ENCODE measurements at places on chromosomes 7 and 10. TPM values are rescaled to one million over a fixed set of nuclear protein-coding genes. Genes with fewer than 3 reads are reported as not detected.

GRCh38 chr7:91151916-91152315 is 112.3 kb upstream of the FZD1 start:
- no peak for DNase-seq

The PLAU gene
- 970 TPM for total RNA-seq

DNA sequence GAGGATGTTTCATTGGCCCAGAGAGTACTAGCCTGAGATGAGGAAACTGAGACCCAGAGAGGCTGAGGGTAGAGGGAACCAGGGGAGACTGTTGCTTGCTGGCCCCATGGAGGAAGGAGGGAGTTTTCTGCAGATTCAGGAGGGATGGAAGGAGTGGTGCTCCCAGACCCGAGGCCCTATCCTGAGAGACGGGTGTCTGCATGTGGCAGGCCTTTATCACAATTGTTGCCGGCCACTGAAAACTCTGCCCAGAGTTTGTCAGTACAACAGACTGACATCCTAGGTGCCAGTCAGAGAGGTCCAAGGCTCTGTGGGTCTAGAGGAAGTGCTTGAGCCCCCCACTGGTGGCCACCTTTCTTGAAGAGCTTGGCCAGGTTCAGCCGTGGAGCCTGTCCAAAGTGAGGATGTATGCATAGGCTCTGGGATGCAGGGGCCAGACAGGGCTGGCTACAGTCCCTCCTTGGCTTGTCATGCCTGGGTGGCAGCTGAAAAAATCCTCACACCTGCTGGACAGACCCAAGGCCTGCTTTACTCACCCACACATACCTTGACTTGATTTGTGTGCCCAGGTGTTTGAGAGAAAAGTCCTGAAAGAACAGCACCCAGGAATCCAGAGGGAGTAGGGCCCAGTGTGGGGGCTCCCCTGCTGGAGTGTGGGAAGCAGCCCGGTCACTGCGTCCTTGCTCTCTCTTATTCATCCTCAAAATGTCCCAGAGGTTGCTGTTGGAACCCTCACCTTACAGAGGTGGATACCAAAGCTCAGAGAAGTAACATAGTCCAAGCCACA is 65.2 kb downstream of the CLRN3 start:
- DNase-seq, result no peak

DNA sequence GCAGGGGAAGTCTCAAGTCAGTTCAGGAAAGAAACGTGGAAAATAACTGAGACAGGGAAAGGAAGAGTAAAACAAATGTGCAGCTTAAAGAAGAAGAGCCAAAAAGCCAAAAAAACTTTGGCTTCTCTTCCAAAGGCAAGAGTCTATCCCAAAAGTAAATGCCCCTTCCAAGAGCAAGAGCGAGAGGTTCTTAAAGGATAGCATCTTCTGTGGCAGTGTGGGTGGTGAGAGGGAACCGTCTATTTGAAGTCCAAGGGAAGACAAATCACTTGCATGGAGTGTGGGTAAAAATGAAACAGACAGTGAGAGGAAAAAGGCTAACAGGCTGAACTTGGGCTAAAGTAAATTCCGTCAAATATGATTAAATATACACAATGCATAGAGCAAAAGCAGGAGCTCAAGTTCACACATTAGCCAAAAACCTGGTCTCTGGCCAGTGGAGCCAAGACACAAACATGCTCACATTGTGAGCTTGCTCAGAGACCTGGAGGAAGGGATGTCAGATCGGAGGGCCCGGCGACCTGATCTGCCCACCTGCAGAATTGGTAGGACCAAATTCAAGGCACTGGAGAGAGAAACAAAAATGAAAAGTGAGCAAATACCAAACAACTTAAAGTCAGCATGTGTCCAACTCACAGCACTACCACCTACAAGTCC is 87.0 kb downstream of the PIK3CG start:
- no peak for DNase-seq

DNA sequence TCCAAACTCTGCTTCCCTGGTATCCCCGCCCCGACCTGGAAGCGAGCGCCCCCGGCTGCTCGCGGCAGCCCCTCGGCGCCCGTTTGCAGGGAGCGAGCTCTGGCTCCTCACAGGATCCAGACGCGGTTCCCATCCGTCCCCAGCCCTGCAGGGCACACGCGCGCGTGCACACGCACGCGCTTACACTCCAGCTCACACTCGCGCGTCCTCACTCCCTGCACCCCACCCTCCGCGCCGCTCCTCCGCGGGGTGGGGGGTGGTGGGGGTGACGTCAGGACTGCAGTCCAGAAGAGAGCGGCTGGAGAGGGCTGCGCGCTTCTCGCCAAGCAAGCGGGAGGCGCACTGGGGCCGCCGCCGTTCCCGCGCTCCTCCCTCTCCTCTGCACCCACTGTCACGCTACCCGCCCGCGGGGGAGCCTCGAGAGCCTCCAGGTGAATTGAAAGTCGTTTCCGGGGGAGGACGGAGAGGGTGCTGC is 255.6 kb downstream of the OTUD1 start:
- no peak for DNase-seq

- no peak for DNase-seq
Observed at GRCh38 chr10:6128591-6129251, 39.9 kb downstream of the RBM17 start.

The KCNIP2 gene
- 0.14 TPM for total RNA-seq

DNA sequence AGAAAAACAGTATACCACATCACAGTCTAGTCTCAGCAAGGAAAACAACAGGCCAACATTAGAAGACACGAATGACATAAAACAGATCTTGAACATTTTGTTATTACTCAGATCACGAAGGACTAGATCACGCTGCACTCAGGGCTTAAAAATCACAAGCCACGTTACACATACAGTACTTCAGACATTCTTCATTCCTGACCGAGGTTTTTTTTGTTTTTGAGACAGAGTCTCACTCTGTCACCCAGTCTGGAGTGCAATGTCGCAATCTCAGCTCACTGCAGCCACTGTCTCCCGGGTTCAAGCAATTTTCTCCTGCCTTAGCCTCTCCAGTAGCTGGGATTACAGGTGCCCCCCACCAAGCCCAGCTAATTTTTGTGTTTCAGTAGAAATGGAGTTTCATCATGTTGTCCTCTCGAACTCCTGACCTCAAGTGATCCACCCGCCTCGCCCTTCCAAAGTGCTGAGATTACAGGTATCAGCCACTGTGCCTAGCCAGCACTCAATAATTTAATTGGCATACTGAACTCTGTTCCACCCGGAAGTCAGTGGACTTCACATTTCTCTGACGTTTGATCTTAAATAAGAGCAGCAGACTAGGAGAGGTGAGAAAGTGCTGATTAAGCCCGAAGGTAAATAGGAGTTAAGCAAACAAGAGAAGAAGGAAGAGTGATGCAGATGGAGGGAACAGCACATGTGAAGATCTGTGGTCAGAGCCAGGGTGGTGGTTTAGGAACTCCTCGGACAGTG is 3.5 kb downstream of the AIMP2 start:
- DNase-seq, result no peak

DNA sequence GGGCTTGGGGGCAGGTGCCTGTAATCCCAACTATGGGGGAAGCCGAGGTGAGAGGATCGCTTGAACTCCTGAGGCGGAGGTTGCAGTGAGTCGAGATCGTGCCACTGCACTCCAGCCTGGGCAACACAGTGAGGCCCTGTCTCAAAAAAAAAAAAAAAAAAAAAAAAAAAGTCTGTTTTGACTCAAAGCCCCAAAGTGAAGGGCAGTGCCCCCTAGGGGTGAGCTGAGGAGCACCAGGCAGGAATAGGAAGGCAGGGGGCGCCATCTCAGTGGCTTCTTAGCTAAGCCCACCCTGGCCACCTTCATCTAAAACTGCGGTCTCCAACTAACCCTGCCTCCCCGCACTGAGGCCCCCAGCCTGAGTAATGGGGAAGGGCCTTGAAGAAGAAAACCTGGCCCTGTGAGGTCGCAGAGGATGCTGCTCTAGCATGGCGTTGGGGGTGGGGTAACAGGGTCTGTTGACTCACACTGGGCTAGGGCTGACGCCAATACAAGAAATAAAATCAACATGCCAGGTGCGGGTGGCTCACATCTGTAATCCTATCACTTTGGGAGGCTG is 9.8 kb downstream of the PODXL start:
- no peak for DNase-seq

- DNase-seq, result no peak
Observed at GRCh38 chr10:5165738-5166137, 19.2 kb downstream of the AKR1C8 start.

DNA sequence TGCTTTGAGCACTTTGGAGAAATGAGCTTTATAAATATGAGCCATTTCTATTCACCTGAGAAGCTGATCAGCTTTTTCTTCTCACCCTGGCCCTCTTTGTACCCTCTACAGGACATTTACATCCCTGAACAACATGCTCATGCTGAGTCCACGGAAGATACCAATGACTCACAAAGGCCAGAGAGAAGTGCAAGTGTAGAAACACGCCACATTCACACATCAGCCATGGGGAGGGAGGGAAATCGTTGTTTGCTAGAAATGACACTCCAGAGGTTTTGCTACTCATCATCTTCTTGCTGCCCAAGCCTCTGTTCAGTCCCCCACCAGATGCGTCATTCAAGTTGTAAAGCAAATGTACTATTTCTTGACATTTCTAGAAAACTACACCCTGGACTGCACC is 2.8 kb upstream of the UCN3 start:
- no peak for DNase-seq

The MACC1 gene
- total RNA-seq, result 33.2 TPM

DNA sequence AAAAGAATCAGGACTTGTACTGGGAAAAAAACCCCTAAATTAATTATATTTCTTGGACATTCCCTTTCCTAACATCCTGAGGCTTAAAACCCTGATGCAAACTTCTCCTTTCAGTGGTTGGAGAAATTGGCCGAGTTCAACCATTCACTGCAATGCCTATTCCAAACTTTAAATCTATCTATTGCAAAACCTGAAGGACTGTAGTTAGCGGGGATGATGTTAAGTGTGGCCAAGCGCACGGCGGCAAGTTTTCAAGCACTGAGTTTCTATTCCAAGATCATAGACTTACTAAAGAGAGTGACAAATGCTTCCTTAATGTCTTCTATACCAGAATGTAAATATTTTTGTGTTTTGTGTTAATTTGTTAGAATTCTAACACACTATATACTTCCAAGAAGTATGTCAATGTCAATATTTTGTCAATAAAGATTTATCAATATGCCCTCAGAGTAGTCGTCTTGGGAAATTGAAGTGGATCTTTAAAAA is 6.6 kb downstream of the EMX2 start:
- no peak for DNase-seq

DNA sequence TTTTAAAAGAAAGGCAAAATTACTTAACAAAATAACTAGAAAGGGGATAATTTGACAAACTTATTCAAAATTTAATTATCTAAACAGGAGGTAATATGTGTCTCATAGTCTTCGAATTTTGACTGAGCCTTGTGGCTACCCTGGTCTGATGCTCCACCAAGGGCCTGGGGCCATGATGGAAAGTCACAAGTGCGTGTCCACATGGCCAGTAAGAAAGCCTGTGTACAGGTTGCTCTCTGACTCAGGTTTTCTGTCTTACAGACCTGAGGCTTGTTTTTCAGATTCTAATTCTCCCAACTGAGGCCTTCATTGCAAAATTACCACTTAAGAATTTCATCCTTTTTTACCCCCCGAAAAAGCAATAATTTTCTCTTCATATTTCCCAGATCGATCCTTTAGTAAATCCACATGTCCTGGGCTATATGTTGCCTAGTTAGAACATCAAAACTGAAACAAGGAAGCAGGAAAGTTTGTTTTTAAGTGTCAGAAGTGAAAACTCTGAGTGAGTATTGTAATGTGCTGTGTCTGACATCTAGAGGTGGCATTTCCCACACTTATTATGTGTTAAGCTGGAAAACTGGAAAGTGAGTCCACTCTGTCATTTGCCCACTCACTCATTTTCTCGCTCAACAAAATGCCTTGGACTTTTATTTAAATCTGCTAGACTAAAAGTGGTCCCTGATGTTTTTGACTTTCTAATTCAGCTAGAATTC is 10.0 kb downstream of the CYP3A43 start:
- peak; percentile 41 for DNase-seq

The PAPOLB gene
- not detected for total RNA-seq

The LBX1 gene
- total RNA-seq, result not detected

DNA sequence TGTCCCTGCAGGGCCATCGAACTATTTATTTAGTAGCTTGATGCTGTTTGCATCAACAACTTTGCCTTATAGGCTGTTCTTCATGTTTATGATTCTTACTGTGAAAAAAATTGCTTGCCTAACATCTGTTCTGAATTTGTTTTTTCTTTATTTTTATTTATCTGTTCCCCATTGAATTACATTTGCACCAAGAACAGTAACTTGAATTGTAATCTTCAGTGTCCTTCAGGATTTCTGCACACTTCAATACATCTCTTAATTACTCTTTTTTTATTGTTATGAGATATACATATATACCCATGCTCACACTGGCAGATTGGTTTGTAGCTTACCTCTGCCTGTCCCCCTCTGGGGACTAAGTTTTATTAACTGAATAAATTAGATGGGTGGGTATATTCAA is 64.4 kb downstream of the TBXAS1 start:
- no peak for DNase-seq

All from epithelial cell of proximal tubule (primary cell).